Brain (organoid and tissue), 16 donors: ENCODE measurements at places on chromosomes 16 and 17. TPM values are rescaled to one million over a fixed set of nuclear protein-coding genes. Genes with fewer than 3 reads are reported as not detected.

GRCh38 chr17:80676564-80676963, 131.9 kb downstream of the RPTOR start:
- no peak for DNase-seq

TBC1D3 gene
- polyA plus RNA-seq = not detected

- DNase-seq = peak; percentile 84
These were observed 5.9 kb downstream of the KDM6B start for GRCh38 chr17:7839876-7840261.

DNA sequence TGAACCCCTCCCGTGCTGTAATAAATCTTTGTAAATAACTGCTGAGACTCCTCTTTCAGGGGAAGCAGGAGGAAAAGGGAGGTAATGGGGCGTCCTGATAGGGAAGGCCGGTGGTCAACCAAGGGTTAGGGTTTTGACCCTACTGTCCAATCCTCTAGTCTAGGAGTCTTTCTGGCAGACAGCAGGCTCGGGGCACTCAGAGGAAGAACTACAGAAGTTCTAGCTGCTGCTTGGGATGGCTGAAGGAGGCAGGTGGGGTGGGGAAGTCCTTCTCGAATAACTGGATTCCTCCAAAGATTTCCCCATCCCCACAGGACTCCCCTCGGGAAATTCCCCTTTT, 387 bp upstream of the STARD3 start:
- no peak for DNase-seq

- no peak for DNase-seq
These were observed 57.2 kb downstream of the VAC14 start for GRCh38 chr16:70743791-70744190.

- DNase-seq = no peak
These were observed 7.1 kb upstream of the LGALS3BP start for GRCh38 chr17:78986649-78987328.

SLC25A10 gene
- polyA plus RNA-seq = 37.8 TPM

GRCh38 chr17:72407336-72407909, 286.6 kb downstream of the SOX9 start:
- DNase-seq = peak; percentile 85

GRCh38 chr16:17476414-17477259, 5.9 kb upstream of the XYLT1 start:
- DNase-seq = peak; percentile 78

DNA sequence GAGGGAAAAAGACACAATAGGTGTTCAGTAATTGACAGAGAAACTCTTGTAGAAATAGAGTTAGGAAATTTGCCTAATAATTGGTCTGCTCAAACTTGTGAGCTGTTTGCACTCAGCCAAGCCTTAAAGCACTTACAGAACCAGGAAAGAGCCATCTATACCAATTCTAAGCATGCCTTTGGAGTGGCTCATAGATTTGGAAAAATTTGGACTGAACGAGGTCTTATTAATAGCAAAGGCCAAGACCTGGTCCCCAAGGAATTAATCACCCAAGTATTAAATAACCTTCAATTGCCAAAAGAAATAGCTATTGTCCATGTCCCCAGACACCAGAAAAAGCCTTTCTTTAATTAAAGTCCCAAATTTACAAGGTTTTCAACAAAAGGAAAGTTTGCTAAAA, 90.3 kb downstream of the EMP2 start:
- DNase-seq = no peak

CCL5 gene
- 3.0 TPM for polyA plus RNA-seq

GRCh38 chr16:88536971-88537751, 33.0 kb upstream of the ZC3H18 start:
- DNase-seq = no peak

DNA sequence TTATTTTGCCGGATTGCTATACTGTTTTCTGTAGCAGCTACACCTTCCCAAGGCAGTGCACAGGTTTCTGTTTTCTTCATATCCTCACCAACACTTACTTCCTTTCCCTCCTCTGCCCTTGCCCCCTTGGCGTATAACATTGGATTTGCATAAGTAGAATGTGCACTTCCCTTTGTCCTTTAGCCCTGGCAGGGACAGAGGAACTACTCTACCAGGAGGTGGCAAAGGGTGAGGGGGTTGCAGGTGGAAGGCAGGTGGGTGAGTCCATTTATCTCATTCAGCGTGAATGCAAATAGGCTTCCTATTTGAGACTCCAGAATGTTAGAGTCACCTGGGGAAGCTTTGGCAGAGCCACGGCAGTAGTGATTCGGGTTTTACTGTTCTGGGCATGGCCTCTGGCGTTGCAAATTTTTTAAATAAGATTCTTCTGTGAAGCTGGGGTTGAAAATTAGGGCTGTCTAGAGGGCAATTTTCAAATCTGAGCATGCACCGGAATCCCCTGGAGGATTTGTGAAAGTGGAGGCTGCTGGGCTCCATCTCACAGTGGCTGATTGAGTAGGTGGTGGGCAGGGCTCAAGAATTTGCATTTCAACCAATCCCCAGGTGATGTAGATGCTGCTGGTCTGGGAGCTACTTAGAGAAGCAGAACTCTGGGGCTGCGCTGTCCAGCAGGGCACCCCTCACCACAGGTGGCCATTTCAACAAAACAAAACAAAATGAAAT, 84.7 kb downstream of the PLCG2 start:
- DNase-seq = no peak

DNA sequence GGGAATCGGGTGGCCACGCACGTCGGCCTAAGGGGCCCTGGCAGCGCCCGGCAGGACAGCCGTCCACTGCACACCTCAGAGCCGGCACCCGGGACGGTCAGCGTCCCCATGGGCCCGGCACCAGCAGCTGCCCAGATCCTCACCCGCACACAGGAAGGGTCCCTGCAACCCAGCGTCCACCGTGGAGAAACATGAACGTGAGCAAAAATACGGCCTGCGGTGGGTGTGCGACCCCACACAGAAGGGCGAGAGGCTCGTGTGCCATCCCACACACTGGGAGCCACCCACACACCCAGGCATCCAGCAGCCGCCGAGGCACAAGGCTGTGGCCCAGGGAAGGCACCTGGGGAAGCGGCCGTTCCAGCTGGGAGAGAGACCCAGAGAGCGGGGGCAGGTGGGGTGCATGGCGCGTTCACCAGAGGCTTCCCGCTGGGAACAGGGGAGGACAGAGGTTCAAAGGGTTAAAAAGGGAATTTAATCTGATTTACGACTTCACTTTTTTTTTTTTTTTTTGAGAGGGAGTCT, 6.4 kb downstream of the PIEZO1 start:
- DNase-seq = no peak

NLRC3 gene
- 0.14 TPM for polyA plus RNA-seq
